ENCODE measurements at places on chromosomes 6 and 20. TPM values are rescaled to one million over a fixed set of nuclear protein-coding genes. Genes with fewer than 3 reads are reported as not detected.

Gene DCDC2
- not detected for total RNA-seq

Gene TGM2
- total RNA-seq, result 0.09 TPM

Gene AIF1
- total RNA-seq, result 89.2 TPM

Gene ADGRF5
- not detected for total RNA-seq

Gene LY6G6D
- total RNA-seq, result not detected

Gene CLPSL2
- total RNA-seq, result not detected

Gene LTB
- total RNA-seq, result 44.9 TPM

Gene NMBR
- total RNA-seq, result not detected

Gene GLYATL3
- total RNA-seq, result not detected

Gene SUMO4
- 4.7 TPM for total RNA-seq

Gene ADA
- total RNA-seq, result 33.8 TPM

DNA sequence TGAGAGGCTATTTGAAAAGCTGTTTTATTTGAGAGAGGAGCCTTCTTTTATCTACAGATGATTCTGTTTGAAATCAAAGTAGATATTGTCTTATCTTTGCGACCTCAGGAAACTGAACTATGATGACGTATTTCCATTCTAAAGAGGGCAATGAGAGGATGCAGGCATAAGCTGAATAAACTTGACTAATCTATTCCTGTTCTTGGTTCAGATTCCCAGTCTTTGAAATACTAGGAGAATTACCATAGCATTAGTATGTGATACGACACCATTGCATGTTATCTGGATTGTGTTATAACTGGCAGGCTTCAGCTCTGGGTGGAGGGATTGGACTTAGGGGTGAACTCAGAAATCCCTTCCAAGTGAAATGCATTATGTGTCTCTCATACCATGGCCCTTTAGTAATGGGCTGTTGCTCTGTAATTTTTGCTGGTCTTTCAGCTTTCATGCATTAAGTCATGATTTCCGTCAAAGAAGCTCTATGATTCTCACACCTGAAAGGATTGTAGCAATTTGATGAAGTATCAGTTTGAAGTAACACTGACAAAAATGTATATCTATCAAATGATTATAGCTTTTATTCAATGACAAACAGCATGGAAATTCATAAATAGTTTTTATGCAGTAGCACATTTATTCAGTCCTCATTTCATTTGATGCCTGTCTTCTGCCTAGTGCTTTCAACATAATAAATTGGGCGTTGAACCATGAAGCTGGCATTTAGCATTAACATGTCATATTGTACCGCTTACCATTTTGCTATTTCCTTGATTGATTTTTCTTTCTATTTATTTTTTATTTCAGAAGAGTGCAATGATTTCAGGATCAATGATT is 138.4 kb upstream of the SPACA1 start:
- DNase-seq, result no peak

DNA sequence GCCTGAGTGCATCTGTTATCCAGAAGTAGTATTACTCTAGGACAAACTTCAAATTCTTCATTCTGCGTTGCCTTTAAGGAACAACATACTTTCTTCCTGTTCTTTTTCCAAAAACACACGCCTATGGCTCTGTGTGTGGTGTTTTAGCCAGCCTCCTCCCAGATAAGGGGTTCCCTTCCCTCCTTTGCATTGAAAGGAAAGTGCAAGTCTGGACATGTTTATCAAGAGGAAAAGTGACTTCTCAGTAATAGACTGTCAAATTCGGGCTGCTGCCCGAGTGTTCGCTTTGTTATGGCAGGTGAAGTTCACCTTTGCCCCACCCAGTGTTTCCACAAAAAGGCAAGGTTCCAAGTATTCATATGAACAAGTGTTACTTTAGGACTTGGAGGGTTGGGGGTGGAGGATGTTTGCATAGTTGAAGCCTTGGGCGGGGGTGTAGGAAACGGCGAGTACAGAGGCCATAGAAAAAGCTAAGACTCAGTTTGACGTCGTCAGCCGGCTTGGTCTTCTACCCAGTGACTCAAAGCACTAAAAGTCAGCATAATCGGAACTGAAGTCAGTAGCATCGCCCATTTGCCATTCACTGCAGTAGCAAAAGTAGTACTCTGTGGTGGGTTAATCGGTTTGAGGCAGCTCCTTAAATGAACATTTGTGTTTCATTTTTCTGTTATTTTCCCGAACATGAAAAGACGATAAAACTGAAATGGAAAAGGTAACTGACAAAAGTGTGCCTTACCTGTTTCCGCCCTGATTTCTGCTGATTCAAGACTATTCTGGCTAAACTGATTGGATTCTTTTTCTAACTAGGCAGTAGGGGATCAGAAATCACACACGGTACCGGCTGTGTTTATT is 12.5 kb downstream of the PRDM1 start:
- DNase-seq, result peak; percentile 93

DNA sequence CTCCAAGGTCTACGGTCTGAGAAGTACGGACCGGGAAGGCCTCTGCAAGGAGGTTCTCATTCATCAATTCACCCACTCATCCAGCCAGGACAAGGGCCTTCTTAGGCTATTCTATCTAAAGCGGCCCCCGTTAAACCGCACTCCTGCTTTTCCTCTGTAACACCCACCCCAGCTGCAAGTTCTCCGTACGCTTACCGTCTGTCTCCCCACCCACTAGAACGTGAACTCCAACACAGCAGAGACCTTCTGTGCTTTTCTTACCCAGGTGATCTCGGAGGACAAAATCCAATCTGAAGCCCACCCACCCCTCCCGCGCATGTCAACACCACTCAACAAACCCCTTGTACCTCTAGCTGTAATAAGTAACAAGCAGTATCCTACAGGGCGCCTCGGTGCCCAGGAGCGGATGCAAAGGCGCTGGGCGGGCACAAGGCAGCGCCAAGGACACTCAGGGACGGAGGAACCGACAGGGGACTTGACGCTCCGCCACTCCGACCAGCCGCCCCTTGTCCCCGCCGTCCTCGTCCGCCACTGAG is 351 bp downstream of the AURKA start:
- DNase-seq, result no peak

DNA sequence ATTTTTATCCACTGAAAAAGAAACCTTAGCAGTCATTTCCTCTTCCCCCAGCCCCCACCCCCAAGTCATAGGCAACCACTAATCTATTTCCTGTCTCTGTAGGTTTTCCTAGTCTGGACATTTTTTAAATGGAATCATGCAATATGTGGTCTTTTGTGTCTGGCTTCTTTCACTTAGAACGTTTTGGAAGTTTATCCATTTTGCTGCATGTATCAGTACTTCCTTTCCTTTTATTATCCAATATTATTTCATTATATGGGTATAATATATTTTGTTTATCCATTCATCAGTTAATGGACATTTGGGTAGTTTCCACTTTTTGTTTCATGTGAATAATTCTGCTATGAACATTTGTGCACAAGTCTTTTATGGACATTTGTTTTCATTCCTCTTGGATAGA is 99.3 kb upstream of the BMP5 start:
- DNase-seq, result no peak

- DNase-seq, result peak; percentile 91
Observed at GRCh38 chr6:158047127-158047518, 65.5 kb downstream of the SYNJ2 start.

DNA sequence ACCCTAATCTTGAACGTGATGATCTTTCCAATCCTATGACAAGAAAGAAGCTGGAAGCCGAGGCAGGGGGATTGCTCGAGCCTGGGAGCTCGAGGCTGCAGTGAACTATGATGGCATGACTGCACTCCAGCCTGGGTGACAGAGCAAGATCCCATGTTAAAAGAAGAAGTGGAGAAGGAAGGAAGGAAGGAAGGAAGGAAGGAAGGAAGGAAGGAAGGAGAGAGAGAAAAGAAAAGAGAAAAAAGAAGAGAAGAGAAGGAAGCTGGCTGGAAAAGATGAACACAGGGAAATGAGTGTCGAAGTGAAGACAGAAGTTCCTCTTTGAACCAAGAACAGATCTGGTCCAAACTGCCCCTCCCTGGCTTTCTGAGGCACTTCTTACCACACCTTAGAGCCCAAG is 136.0 kb upstream of the PRND start:
- DNase-seq, result no peak

GRCh38 chr6:132314432-132314831 is 86.8 kb downstream of the MOXD1 start:
- no peak for DNase-seq

- no peak for DNase-seq
Observed at GRCh38 chr6:44074813-44075646, 52.2 kb downstream of the MRPL14 start.

DNA sequence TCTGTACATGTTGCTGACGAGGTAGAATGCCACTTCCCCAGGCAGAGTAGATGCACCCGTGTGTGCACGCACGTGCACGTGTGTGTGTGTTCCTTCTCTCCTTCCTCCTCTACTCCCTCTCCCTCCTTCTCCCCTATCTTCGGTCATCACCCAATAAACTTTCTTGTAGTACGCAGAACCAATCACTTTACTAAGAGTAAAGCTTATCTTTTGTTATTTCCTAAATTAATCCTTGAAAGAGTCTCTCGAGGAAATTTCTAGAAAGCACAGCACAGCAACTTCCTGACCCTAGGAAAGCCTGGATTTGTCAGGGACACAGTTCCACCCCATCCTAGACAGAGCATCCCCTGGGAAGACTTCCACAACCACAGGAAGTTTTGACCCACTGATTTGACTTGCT is 166.1 kb downstream of the ZDHHC14 start:
- DNase-seq, result no peak

DNA sequence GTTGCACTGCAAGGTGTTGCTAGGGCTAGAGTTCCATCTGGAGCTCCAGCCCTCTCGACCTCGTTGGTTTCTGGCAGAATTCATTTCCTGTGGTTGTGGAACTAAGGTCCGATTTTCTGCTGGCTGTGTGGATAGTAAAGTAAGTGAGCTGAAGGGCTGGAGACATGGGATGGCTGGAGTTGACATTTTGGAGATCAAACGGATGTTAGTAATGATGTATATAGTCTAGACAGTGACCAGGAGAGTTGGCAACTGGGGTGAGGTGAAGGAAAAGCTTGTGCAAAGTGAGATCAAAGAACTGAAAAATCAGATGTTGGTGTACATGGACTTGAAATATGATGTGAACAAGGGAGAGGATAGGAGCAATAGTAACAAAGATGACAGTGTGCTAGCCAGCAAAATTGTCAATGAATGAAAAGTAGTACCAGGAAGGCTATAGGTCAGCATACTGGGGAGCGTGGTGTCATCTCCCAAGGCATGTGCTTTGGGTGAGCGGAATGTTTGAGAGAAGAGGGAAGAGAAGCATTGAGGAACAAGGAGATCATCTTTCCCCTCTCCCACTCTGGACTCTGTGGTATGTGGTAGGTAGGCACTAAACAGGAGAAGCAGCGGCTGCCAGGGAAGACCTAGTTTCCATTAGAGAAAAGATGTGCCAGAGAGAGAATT is 7.8 kb downstream of the QRSL1 start:
- no peak for DNase-seq

GRCh38 chr6:7129784-7130569 is 22.2 kb downstream of the RREB1 start:
- peak; percentile 79 for DNase-seq

- DNase-seq, result no peak
Observed at GRCh38 chr6:89138173-89138572, 7.7 kb upstream of the PM20D2 start.

DNA sequence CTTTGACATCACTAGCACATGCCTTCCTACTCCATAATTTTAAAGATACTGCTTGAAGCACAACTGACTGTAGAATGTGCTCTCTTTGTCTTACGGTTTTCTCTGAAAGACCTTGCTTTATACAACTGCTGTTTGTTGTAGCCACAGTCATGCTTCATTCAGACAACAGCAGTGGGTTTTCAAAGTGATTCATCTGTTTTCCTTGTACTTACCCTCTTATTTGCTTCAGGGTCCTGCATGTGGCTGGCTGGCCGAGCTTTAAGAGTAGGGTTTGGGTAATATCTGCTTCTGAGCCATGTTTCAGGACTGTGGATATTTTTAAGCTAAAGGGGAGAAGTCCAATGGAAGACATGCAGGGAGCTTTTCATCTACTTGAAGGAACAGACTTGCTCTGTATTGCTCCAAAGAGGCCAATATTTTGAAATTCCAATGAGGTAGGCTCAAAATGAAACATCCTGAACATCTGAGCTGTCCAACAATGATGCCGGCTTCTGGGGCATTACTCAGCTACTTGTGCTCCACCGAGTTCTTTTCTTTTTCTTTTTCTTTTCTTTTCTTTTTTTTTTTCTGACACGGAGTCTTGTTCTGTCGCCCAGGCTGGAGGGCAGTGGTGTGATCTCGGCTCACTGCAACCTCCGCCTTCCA is 160.2 kb upstream of the SGK1 start:
- no peak for DNase-seq

DNA sequence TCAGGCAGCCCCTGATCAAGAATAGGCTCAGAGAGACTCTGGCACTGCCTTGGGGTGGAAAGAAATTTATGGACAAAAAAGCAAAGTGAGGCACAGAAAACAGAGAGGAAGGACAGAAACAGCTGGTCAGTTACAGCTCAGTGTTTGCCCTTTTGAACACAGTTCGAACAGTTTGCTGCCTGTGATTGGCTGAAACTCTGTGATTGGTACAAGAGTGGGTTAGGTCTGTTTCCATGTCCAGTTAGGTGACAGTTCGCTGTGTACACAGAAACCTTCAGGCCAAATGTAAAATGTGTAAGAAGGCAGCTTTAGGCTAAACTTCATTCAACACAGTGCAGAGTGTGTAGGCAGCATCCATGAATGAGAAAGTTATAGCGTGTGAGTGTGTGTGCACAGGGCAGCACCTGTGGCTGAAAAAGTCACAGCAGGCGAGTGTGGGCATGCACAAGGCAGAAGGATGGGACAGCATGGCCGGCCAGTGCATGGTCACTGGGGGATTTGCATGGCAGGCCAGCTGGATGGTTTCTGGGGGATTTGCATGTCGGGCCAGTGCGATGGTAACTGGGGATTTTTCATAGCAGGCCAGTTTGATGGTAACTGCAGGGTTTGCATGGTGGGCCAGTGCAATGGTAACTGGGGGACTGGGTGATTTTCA is 75.4 kb upstream of the FRMD1 start:
- no peak for DNase-seq

- DNase-seq, result no peak
Observed at GRCh38 chr20:13402171-13402760, 181.2 kb downstream of the ISM1 start.

GRCh38 chr6:41939848-41940758 is 1.5 kb downstream of the CCND3 start:
- DNase-seq, result peak; percentile 76

GRCh38 chr6:116969211-116969863 is 92.3 kb downstream of the RFX6 start:
- peak; percentile 21 for DNase-seq

DNA sequence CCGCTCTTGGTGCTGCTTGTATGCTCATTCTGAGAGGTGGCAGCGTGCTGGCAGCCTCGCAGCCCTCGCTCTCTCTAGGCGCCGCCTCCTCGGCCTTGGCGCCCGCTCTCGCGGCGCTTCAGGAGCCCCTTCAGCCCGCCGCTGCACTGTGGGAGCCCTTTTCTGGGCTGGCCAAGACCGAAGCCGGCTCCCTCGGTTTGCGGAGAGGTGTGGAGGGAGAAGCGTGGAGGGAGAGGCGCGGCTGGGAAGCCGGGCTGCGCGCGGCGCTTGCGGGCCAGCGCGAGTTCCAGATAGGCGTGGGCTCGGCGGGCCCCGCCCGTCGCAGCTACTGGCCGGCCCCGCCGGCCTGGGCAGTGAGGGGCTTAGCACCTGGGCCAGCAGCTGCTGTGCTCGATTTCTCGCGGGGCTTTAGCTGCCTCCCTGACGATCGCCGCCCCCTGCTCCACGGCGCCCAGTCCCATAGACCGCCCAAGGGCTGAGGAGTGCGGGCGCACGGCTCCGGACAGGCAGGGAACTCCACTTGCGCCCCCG is 19.5 kb upstream of the FAM8A1 start:
- peak; percentile 63 for DNase-seq

Measured in activated CD4-positive, alpha-beta T cell treated with anti-CD3 and anti-CD28 coated beads for 36 hours (primary cell).